Fibroblast of the aortic adventitia (primary cell): ENCODE measurements at places on chromosomes 2 and 18.
A peak's percentile ranks its signal among the peaks of the same experiment; 100 is the strongest.

- DNase-seq = no peak
Measured at GRCh38 chr2:20183373-20183772, 41.6 kb downstream of the SDC1 start.

- no peak for DNase-seq
Measured at GRCh38 chr2:9693646-9694045, 62.8 kb upstream of the YWHAQ start.

DNA sequence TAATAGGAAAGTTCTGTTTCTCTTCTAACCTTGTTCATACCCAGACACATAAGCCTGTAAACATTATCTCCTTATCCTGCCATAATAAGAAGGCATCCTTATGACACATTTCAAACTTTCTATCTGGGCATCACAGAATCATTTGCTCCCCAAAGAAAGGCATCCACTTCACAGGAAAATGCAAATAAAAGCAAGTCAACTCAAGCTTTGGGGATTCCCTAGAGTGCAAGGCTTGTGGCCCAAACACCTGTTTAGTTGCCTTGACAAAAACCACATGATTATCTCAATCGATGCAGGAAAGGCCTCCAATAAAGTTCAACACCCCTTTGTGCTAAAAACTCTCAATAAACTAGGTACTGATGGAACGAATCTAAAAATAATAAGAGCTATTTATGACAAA lies 195.7 kb upstream of the GALNT5 start:
- DNase-seq = no peak

- DNase-seq = no peak
Measured at GRCh38 chr2:239048736-239049135, 200.9 kb downstream of the TWIST2 start.

DNA sequence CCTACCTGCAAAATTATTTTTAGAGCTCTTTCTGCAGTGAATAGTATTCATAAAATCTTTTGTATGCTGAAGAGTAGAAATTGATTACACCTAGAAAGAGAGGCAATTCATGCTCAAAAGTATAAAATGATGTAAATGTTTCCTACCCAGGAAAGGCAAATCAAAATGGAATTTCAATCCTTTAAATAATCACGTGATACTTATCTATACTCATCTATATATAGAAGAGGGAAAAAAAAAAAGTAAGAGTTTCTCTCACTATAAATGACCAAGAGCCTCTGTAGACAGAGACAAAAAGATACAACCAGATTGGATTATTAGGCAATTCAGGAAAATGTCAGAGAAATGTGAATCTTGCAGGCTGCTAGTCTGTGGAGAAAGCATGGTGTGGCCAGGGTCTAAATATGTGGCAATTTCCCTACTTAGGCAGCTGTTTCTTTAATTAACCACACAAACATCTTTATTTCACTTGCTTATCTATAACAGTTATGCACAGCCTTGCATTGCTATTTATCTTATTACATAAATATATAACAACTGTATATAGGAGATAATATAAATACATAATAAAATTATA lies 39.5 kb downstream of the METTL8 start:
- DNase-seq = no peak

GRCh38 chr18:61581578-61582201 lies 248.5 kb downstream of the CDH20 start:
- peak; percentile 60 for DNase-seq

DNA sequence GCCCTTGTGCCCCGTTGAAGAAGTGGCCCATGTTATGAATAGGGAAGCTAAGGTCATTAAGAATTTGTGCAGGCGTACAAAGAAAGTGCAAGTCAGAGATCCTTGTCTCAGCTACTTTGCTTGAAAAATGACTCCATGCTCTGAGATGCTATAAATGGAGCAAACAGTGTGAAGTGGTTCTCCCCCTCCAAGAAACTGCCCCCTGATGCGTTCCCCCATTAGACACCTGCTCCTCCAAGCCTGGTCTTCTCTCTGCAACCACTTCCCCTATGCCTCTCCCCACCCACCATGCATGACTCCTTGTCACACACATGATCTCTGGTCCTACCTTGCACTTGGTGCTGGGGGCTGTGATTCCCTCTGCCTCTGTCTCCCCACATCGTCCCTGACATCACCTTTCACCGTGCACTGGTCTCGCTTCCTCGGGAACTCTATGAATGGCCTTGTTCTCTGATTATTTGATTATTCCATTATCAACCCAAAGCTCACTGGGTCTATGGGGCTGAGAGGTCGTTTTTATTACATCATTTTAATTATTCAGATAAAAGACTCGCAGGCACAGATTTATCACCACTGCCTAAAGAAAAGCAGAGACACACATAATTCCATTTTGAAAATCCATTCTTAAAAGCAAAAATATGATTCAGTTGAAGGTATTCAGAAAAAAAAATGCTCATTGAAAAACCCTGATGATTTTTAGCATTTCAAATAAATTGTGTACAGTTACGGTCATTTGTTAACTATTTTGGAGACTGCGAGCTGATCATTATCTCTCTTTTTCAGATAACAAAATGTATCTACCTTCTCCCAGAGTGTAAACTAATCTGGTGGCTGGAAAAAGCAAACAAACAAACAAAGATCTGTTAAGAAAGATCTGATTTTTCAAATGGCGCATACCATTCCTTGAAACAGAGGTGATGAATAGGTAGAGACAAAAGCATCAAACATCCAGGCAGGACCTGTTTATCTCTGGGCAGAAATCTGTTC lies 294.9 kb downstream of the SOX11 start:
- no peak for DNase-seq

GRCh38 chr2:160940699-160941098 lies 219.5 kb upstream of the TANK start:
- DNase-seq = peak; percentile 73

GRCh38 chr2:152729844-152730243 lies 11.4 kb downstream of the ARL6IP6 start:
- no peak for DNase-seq

DNA sequence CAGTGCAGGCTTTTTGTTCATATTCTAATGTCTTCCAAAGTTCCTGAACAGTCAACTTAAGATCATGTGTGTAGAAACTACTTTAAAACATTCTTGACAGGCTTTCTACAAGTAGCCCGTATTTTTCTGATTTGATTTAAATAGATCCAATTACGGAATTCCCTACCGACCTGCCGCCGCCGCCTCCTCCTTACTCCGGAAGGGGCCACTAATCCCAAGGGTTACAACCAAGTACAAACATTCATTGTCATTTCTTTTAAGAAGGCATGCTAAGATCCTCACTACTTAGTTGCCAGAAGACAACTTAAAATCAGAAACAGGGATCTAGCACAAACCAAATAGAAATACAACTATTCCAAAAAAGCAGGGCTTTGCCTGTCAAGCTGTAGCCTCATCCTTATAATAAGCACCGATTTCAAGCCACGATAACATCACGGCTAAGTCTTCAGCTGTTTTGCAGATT lies 784 bp downstream of the WDR33 start:
- DNase-seq = no peak

DNA sequence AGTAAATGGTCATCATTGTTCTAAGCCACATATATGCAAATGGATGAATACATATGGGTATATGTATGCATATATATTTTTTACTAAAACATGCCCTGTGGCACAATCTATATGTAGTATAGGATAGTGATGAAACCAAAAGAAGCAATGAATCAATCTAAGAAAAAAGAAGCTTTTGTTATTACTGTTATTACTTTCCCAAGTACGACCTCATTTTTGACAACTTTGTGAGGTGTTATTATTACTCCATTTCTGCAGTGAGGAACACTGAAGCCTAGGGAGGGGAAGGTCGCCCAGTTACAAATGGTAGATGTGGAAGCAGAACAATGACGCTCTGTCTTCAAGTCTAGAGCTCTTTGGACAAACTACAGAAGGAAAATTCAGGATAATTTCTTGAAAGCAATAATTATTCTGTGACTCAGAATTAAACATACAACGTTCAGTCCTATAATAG lies 38.3 kb downstream of the STAT4 start:
- no peak for DNase-seq

DNA sequence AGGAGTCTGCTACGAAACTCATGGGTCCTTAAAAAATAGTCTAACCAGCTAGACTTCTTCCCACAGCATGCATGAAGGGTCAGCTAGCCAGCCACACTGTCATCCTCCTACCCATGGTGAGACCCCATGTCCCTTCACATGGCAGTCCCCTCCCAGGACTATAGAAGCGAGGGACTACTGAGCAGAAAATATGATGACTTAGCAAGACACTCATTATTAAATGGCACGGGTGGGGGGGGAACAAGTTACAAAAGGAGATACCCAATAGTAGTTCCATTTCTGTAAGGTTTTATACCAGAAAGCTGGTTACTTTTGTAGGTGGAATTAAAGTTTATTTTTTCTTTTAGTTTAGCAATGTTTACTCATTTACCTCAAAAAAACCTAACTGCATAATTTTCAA lies 31.5 kb downstream of the ST8SIA5 start:
- no peak for DNase-seq

- no peak for DNase-seq
Measured at GRCh38 chr2:78553866-78554647, 471.4 kb upstream of the REG3G start.

GRCh38 chr18:58603375-58604067 lies 25.4 kb downstream of the ALPK2 start:
- peak; percentile 58 for DNase-seq

DNA sequence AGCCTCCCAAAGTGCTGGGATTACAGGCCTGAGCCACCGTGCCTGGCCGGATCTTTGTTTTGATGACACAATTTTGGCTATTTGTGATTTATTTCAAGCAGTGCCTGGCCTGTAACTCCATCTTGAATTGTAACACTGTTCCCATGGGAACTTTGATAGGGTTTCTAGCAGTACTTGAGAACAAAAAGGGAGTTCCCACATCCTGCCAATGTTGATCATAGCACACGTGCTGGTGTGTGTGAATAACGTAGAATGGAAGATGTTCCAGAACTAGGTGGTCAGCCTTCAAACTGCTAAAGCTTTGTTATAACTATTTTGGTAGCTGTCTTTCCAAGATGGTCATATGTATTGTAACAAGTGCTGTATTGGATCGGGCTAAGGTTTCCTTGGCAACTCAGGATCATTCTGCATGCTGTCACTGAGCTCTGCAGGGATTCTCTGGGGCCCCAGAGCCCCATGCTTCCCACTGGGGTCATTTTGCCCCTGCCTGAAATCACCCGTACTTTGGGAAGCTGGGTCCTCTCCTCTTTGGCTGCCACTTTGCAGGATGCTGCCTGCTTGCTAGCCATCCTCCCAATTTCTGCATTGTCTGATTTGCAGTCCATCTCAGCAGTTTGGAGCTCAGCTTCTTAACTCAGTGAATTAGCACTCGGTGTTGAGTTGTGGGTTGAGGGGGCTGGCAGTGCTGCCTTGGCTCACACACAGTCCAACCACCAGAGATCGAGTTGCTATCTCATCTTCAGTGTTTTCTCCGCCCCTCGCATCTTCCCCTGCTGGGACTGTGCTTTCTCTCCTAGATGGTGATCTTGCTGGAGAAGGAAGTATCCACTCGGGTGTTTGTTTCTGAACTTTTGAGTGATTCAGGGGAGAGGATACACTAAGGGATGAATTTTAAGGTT lies 26.8 kb downstream of the SH3RF3 start:
- DNase-seq = peak; percentile 67

DNA sequence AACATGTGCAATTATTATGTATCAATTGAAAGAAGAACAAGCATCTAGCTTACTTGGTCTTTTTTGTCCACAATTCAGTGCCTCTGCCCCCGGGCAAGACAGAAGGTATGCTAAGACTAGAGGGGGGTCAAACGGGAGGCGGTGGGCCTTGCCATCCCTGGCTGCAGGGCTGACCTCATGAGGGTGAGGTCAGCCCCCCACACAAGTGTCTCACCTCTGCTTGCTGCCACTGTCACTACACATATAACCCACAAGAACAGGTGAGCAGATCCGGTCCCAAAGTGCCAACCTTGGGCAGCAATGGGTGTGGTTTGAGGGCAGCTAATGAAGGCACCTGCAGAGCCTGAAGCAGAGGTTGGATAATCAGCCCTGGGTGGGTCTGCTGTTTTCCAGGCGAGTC lies 71.5 kb downstream of the EDAR start:
- no peak for DNase-seq

DNA sequence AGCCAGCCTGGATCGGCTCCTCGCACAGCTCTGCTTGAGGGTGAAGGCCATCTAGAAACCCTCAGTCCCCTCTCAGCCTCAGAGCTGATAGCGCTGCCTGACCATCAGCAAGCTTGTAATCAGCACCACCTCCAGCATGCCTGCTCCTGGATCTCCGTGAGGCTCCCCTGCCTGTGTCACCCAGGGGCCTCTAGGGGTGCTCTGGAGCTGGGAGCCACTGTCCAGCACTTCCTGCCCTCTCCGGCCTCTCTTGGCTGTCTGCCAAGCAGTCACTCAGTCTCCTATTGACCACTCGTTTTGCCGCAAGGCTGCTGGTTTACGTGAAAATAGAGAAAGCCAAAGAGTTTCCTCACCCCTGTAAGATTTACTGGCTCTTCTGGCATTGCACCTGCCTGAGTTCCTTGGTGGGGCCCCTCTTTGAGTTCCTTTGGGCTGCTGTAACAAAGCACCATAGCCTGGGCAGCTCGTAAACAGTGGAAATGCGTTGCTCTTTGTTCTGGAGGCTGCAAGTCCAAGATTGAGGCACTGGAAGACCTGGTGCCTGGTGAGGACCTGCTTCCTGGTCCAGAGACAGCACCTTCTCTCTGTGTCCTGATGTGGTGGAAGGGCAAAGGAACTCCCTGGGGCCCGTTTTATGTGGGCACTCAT lies 17.9 kb downstream of the CAPN10 start:
- peak; percentile 27 for DNase-seq

DNA sequence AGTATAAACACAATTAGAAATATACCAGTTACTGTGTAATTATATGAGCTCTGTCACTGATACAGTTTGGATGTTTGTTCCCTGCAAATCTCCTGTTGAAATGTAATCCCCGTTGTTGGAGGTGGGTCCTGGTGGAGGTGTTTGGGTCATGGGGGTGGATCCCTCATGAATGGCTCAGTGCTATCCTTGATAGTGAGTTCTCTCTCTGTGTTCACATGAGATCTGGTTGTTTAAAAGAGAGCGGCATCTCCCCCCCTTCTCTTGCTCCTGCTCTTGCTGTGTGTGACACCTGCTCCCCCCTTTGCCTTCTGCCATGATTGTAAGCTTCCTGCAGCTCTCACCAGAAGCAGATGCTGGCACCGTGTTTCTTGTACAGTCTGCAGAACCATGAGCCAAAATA lies 24.1 kb downstream of the MTX2 start:
- no peak for DNase-seq

DNA sequence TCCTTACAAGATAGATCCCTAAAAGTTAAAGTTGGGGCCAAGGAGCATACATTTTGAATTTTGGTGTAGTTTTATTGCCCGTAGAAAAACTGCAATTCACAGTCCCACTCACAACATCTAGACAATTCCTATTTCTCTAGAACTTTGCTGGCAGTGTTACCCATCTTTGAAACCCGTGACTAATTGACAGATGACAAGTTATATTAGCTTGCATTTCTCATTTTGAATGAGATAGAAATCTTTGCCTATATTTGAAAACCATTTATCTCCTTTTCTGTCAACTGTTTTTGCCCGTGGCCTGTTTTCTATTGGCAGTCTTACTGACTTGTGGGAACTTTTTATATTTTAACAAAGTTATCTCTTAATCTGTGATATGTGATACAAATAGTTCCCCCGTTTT lies 50.0 kb downstream of the OXER1 start:
- DNase-seq = no peak
